Stimulated activated CD4-positive, alpha-beta T cell treated with anti-CD3 and anti-CD28 coated beads, Interleukin-4, amount 100 ng/mL, for 48 hours (primary cell): ENCODE measurements at places on chromosomes 16 and 17.

DNA sequence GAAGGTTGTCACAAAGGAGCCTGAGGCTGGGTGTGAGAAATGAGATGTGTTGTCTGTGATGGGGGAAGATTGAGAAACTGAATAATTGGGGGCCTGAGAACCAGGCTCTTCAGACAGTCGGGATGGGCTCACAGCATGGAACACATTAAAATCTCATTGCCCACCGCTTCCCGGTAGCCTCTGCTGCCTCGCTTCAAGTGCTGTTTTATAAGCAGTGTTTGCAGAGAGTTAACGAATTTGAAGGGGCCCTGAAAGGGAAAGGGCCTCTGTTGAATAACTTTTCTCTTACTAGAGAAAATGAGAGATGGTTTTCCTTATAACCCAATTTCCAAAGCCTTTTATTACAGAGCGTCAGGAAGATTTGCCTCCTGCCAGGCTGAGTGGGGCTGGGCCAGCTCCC is 258.8 kb upstream of the ASIC2 start:
- no peak for DNase-seq

DNA sequence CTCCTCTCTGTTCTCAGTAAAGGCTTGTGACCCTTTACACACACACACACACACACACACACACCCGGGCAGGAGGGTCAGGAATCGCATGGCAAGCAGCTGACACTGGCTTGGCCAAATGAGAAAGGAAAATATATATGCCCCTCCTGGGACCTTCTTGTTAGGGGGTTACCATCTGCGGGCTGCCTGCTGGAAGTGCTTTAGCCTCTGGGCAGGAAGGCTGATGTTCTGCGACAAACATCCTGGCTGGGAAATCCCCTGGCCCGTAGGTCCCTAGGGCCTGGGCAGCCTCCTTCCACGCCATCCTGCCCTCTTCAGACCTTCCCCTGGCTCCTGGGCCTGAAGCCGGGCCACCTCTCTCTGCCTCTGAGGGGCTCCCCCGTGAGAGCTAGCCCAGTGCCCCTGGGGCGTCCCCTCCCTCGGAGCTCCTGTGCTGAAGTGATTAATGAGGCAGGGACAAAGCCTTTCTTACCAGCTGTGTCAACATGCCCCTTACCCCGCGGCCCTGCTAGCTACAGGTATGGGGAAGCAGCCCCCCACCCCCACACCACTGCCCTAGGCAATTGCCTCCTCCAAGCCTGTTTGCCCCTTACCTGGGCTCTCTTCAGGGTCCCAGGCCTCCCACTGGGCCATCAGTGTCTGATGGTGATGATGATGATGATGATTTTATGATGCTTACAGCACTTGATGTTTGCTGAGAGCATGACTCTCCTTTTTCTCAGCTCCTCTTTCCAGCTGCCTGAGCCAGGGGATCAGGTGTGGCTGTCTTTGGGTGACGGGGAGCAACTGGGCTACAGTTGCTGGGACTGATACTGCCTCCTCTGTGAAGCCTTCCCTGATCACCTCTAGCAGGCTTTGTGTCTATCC is 32.8 kb upstream of the ETV4 start:
- DNase-seq = peak; percentile 14

- no peak for DNase-seq
Measured at GRCh38 chr17:27333410-27333980, 39.6 kb downstream of the WSB1 start.

DNA sequence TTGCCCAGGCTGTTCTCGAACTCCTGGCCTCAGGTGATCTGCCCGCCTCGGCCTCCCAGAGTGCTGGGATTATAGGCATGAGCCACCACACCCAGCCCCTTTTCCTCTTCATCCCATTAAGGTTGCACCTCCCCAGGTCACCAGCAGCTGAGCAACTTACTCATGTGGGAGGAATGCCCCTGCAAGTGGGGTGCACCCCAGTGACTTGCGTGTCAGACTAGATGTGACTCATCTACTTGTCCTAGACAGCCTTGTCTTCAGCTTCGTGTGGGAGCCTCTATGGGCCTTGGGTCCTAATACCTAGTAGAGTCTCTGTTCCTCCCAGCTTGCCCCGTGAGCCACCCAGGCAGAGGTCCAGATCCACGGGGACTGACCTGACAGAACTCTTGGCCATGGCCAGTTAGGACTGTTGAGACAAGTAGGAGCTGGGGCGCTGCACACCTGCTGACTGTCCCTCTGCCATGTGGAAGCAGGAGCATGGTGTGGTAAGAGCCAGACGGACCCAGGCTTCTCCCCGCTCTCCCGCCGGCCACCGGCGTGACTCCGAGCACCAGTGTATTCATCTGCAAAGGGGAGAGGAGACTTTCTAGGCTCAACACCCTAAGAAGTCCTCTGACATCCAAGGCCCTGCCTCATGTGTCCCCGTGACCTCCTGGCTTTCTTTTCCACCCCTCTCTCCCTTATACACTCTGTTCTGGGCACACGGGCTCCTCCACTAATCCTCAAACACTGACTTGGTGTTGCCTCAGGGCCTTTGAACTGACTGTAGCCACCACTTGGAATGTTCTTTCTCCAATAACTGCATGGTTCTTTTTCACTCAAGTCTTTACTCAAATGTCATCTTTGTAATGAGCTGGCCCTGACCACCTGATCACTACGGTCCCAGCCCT is 11.6 kb upstream of the CBX4 start:
- DNase-seq = no peak

GRCh38 chr16:6892966-6893365 is 439.7 kb upstream of the RBFOX1 start:
- no peak for DNase-seq

- no peak for DNase-seq
Measured at GRCh38 chr16:75250089-75250808, 1.2 kb downstream of the BCAR1 start.

- no peak for DNase-seq
Measured at GRCh38 chr17:77332034-77332971, 191.5 kb downstream of the SEC14L1 start.

GRCh38 chr17:26809033-26809432 is 484.9 kb upstream of the WSB1 start:
- DNase-seq = no peak

GRCh38 chr16:83004868-83005652 is 378.3 kb downstream of the CDH13 start:
- DNase-seq = no peak

GRCh38 chr17:72123530-72124437 is 3.0 kb downstream of the SOX9 start:
- no peak for DNase-seq

- no peak for DNase-seq
Measured at GRCh38 chr17:44832805-44833204, 2.7 kb upstream of the GJC1 start.

GRCh38 chr17:70945386-70945785 is 776.1 kb downstream of the KCNJ2 start:
- DNase-seq = no peak

DNA sequence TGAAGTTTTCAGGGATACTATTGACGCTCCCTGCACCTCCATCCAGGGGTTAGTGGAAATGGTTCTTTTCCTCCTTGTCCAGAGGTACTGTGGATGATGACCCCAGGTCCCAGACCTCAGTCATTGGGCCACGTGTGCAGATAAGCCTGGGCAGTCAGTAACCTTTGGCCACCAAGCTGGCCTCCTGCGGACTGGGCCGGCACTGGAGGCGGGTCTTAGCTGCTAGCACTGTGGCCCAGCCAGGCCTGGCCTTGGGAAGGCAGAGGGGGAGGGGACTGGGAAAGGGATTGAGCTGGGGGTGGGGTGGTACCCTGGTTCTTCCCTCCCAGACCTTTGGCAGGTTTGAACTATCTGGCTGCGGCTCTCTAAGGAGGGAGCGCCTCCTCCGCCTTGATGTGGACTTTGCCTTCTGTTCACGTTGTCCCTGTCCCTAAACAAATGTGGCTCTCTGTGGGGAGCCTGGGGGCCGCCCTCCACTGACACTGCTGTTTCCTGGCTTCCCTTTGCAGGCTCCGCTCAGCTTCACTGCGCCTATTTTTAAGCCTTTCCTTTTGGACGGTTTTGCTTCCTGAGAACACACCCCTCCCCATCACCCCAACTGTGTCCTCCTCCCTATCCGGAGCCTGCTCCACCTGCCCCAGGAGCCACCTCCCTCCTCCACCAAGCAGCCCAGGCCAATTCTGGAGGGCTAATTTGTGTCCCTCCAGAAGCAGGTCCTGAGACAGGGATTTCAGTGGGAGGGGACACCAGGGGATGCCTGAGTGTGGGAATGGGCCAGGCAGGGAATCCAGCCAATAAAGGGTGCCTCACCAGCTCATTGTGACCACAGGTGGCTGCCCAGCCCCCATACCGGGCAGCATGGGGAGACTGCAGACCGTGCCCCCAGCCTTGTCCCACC is 251.9 kb downstream of the SEC14L1 start:
- DNase-seq = no peak

GRCh38 chr17:12545877-12546513 is 119.7 kb upstream of the MYOCD start:
- no peak for DNase-seq

DNA sequence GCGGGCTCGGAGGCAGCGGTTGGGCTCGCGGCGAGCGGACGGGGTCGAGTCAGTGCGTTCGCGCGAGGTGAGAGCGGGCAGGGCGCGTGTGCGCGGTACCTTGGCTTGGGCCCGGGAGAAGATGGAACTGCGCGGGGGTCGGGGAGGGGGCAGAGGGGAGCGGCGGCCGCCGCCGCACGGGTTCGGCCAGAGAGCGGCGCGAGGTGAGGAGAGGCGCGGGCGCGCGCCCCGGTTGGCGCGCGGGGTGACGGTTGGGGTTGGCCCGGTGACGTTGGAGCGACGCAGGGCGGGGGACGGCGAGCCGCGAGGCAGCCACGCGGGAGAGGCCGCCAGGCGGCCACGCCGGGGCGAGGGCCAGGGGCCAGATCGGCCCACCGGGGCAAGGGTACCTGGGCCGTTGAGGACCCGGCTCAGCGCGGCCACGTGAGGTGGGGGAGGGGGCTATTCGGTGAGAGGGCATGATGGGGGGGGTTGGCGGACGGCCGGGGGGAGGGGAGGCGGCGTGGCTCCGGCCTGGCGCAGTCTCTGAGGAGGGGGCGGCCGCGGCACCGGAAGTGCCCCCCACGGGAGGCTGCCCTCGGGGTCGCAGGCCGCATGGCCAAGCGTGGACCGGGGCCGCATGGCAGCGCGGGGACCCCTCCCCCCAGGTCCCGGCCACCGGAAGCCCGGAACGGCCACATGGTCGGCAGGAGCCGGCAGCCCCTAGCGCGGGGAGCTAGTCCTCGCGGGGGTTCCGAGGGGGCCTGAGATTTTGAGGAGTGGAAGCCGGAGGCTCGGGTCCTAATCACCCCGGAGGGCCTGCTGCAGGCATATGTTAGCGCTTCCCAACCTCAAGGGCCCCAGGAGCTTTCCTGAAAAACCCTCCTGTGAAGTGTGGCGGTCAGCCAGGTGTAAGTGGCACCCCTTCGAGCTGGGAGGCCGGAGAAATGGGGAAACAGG is 527 bp downstream of the EIF5A start:
- DNase-seq = peak; percentile 33

- no peak for DNase-seq
Measured at GRCh38 chr17:59837308-59838051, 55.3 kb downstream of the TUBD1 start.

GRCh38 chr16:2527071-2527783 is 4.0 kb downstream of the CEMP1 start:
- DNase-seq = no peak

DNA sequence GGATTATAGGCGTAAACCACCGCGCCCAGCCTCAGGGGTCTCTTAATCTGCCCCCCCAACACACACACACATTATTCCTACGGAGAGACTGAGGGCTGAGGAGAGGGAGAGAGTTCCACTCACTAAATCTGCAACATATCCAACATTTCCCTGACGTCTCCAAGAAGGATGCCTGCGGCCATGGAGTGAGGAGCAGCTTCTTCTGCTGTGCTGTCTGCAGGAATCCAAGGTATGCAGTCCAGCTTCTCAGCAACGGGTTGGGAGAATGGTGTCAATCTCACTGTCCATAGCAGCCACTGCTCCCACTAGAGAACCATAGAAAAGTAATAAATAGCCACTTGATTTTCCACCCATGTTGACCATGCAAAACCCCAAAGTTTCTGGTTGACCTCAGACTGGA is 5.1 kb upstream of the PLXDC1 start:
- DNase-seq = no peak
